ENCODE measurements at places on chromosomes 7 and 10.

DNA sequence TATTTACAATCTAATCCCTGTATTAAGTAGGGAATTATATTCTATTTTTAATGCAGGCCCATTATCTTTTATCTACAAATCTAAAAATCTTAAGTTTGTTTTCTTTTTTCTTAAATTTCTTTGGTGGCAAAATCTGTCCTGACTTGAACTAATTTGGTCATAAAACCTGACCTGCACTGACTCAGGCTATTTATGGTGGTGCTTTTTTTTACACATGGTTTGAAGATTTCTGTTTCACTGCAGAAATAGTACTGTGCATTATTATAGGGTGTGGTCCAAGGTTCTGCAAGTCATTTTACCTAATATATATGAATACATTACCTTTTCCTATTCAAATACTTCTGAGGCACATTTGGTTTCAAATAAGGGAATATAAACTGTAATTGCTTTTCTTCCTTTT, 137.0 kb downstream of the CD36 start:
- no peak for DNase-seq

DNA sequence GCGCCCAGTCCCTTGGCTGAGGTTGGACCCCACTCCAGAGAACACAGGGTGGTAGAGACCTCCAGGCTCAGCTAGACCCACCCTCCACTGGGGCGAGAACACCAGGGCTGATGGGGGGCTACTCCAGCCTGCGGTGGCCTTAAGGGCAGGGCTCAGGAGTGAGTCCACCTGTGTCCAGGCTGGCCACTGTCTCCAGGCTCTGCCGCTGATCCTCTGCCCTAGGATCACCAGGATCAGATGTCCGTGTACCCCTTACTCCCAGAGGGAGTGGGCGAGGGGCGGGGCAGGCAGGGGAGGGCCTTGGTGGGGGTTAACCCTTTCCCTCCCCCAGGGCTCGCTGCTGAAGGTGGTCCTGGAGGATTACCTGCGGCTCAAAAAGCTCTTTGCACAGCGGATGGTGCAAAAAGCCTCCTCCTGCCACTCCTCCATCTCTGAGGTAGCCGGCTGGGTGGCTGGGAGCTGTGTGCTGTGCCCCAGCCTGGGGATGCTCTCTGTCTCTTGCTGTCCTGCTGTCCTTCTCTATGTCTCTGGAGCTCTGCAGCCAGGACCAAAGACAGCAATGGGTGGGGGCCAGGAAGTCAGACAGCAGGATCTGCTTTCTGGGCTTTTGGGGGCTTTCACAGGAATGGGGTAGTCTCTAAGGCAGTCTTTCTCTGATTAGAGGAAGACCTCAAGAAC, 38.0 kb downstream of the PSAP start:
- no peak for DNase-seq

- DNase-seq: no peak
Observed at GRCh38 chr10:13054844-13055243, 45.1 kb upstream of the OPTN start.

DNA sequence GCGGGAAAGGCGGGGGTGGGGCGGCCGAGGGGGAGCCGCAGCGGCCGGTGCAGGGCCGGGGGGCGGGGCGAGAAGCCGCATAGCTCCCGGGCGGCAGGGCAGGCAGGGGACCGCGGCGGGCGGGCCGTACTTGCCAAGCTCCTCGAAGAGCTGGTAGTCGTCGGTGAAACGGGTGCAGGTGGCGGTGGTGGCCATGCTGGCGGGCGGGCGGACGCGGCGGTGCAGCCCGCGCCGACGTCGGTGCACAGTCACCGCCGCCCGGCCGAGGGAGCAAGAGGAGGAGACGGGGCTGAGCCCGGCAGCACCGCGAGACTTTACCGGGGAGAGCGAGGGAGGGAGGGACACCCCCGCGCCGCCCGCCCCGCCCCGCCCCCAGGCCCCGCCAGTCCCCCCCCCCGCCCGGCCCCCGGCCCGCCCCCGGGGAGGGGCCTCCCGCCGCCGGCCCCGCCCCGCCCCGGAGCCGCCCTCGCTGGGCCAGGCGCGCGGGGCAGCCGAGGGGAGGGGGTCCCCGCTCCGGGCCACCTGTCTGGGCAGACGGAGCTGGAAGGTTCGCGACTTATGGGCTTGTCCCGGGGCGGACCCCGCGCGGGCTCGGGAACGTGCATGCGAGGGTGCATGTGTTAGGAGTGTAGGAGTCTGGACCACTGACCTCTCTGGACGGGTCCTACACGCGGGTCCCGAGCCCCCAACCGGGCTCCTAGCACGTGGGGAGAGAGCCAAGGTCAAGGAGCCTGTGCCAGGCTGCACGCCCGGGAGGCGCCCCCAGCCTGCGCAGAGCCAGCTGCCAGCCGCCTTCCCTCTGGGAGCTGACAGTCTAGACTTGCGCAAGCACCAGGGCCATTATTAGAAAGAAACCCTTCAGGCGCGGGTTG, at the start of gene CAMK2G:
TSS of gene CAMK2G (minus strand) at position 289 of the 872 bp plus-strand sequence. CDS start at position 195, 94 bp downstream.
- DNase-seq: peak; percentile 82

- DNase-seq: no peak
Observed at GRCh38 chr7:137946011-137946410, 55.9 kb downstream of the CREB3L2 start.

DNA sequence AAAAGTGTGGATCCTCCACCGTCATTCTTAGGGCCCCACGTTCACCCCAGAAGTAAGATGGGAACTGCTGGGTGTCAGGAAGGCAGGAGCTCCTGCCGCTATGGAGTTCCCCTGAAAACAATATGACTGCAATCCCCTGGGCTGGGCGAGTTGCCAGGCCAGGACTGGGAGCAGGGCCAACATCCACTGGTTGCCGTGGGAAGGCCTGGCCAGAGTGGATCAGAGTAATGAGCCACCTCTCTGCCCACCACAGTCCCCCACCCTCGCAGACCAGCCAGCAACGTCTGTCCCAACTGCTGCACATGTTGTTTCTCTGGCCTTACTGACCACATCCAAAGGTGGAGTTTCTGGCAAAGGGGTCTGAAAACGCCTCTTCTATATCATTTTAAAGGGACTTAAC, 86.6 kb downstream of the STRA8 start:
- no peak for DNase-seq

DNA sequence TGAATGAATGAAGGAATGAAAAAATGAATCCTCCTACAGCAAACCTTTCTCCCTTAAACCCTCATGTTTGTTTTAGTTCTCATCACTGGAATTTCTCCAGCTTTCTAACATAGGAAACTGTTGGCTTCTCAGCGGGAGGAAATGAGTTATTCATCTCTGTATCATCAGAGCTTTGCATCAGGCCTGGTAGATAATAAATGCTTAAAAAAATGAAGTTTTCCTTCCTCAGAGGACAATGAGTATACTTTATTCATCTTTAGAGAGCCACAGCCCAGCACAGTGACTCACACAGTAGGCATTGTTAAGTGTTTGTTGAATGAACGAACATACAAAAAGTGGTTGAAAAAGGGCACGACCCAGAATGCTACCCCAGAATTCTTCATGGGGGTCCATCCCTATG, 62.6 kb downstream of the COL13A1 start:
- no peak for DNase-seq

DNA sequence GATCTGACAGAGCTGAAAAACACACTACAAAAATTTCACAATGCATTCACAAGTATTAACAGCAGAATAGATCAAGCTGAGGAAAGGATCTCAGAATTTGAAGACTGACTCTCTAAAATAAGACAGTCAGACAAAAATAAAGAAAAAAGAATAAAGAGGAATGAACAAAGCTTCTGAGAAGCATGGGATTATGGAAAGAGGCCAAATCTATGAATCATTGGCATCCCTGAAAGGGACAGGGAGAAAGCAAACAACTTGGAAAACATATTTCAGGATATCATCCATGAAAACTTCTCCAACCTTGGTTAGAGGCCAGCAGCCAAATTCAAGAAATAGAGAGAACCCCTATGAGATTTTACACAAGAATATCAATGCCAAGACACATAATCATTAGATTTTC, 804.8 kb upstream of the IGFBP3 start:
- DNase-seq: no peak

GRCh38 chr10:14396411-14397048, 65.8 kb upstream of the FRMD4A start:
- DNase-seq: no peak

GRCh38 chr10:4658777-4659176, 167.2 kb upstream of the AKR1E2 start:
- no peak for DNase-seq

DNA sequence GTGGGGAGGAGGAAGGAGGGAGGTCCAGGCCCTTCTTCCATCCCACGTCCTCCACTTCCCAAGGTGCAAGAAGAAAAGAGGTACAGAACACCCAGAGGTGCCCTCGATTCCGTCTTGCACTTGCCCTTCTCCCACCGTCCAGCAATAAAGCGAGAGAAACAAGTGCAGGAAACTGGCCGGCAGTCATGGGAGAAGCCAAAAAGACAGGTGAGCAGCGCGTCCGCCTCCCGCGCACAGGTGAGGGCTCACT, 1.3 kb downstream of the C10orf95 start:
- no peak for DNase-seq

- DNase-seq: no peak
Observed at GRCh38 chr10:130481936-130482335, 345.7 kb downstream of the GLRX3 start.

GRCh38 chr7:26850193-26850651, 14.2 kb downstream of the SKAP2 start:
- DNase-seq: no peak

GRCh38 chr7:20330928-20331909, 519 bp downstream of the ITGB8 start:
- peak; percentile 57 for DNase-seq

GRCh38 chr7:99219185-99219767, 11.4 kb upstream of the KPNA7 start:
- no peak for DNase-seq

DNA sequence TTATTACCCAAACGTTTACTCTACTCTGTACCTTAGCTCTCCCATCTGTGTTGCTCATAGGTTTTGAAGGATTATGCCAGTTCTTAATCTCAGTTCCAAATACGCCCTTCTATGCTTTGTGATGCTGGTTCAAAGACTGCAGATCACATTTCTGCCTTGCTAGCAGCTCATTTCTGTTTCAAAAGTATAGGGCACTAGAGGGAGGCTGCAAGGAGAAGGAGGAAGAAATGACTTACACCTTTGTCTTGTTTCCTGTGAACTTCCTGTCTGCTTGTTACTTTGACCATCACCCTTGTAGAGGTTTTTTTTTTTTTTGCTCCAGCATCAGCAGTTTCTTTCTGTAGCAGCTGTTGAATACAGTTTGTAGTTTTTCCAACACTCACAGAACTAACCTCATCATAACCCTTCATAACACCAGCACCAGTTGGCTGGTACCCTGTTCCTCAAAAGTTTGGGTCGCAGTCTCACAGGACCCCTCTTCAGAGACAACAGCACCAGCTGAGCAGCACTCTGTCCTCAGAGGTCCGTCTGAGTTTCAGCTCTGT, 16.5 kb downstream of the SLK start:
- DNase-seq: no peak

DNA sequence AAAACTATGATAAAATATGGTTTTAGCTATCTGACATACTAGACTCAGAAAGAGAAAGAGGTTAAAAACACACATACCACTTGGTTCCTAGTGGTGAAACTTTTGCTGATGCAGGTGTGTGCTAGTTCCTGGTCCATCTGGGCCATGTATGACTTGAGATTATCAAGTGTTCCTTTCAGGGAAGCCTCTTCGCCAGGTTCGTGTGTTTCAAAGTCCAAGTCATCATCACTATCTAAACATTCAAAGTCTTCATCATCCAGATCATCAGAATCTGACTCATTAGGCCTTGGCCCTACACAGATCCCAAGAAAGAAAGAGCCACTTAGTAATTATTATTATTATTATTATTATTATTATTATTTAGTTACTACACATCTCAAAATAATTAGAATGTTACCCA, 26.4 kb downstream of the NUDT13 start:
- DNase-seq: no peak

DNA sequence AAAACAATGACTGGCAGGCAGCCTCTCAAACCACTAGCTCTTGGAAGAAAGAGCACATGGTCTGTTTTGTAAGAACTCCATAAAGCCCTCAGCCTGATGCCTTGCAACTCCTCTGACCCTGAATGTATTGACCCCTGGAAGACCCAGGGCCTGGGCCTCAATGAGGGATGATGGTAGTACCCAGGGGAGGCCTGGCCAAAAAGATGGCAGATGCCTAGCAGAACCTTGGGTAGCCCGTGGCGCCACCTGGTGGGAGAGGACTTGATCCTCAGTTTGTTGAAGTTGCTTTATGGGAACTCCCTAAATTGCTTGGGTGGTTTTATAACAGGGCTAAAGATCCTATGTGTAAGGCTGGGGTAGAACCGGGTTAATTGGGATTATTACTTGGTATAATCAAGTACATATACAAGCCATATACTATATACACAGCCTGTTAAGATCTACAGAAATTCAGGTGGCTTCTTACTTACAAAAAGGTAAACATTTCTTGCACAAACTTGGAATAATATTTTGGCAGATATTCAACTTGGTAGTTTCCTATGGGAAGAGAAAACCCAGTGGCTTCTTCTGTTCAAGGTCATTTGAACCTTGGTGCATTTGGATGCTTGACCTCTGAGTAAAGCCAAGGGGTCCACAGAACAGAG, 95.8 kb upstream of the CACUL1 start:
- peak; percentile 94 for DNase-seq

DNA sequence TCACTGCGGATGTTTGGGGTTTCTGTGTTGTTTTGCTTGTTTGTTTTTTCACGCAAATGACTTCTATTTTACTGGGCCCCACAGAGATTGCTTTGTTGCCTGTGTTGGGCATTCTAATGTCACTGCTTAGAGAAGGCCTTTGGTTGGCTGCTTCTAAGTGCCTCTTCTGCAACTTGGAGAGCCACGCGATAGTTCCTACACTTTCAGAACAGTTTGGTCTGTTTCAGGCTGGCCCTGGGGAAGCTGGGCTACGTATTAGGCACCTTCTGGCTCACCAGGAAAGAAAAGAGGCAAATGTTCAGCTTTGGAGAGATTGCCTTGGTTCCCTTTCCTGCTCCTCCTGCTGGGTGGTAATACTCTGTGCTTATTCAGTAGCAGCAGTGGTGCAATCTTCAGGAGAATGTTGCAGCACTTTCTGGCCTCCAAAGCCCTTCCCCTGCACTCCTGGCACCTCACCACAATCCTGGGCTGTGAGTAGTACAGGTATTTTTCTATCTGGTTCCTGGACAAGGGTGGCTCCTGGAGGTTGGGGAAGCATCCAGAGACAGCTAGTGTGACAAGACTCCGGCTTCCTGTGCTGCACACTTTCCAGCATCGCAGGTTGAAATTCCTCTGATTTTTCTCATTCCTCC, 1.2 kb downstream of the ANTXRL start:
- no peak for DNase-seq
